Ecto neural progenitor cell (in vitro differentiated cells): ENCODE measurements at places on chromosomes 5 and 9.

DNA sequence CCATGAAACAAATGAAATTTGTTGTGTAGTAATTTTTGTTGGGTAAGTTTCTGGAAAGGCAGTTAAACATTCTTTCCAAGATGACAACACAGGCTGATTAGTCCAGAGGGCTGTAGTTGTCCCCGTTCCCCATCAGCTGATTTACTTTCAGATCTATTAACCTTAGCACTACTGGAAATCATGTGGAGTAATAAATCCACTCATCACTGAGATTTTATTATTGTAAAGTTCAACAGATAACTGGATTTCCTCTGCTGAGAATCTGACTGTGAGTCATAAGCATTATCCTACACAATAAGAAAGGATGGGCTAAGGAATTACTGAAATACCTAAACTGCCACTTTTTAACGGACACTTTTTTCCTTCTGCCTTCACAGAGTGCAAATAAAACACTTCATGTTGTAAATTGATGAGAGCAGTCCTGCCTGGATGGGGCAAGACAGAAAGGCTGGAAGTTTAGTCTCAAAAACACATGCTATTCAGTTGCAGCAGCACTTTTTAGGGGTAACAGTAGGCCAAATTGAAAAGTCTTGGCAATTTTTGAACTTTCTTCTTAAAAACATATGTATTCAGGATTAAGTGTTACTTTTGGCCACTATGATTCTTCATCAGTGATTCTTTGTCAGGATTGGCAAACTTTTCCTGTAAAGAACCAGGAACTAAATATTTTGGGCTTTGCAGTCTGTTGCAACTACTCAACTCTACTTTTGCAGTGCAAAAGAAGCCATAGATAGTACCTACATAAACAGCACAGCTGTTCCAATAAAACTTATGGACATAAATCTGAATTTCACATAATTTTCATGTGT is 7.0 kb downstream of the STOM start:
- DNase-seq: no peak

- DNase-seq: no peak
These were observed 85.0 kb downstream of the PSD2 start for GRCh38 chr5:139880416-139881142.

- peak; percentile 88 for DNase-seq
These were observed at the start of gene ELOVL7 for GRCh38 chr5:60843936-60844905. Gene ELOVL7, minus strand, starts transcription at chr5:60844269. Its CDS starts 56,872 bp downstream, at chr5:60787397.

DNA sequence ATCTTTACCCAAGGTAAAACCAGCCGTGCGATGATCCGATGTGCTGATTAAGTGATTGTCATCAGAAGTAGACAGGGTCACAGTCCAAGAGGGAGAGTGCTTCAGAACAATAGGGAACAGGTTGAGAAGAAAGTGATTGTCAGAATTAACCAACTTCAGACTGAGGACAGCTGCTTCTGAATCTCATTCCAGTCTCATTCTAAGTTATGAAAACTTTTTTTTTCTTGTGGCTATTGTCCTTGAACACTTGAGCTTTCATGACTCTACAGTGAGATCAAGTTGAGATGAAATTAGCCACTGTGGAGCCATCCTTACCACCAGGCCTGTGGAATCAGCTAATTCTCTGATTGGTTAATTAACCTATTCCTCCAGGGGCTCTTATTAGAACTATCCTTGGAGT is 159.9 kb upstream of the WWC1 start:
- DNase-seq: no peak

DNA sequence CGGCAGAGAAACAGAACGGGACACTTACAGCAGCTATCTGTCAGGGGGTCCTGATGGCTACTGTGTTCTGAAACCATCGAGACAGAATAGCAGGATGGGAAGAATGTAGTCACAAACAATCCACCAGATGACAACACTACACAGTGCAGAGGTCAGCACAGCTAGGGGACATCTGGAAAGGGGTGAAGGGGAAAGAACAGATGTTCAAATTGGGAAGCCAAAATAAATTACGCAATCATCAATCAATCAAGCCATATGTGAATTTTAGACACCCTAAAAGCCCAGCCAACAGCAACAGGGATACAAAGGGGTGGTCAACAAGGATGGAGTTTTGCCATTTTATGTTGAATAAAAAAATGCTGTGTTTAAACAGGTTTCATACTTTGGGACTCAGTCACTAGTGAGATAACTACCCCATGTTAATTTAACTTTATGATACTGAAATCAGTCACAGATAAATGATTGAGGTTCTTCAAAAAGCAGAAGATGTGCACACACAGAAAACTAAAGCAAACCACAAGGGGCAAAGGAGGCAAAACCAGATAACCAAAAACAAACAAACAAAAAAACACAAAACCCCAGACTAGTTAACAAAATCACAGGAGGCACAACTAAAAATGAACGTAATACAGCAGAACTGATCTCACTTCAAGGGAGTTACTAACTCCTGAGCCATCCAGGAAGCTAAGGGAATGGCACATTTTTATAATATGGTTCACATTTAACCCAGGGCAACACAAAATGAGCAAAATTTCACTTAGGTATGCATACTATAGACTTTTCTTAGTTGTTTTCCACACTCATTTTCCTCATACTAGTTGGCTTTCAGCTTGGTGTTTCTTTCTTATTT is 65.9 kb downstream of the HABP4 start:
- DNase-seq: no peak

GRCh38 chr5:111737716-111738115 is 19.3 kb downstream of the NREP start:
- DNase-seq: no peak

- no peak for DNase-seq
These were observed 86.0 kb upstream of the TBC1D2 start for GRCh38 chr9:98341157-98342097.

GRCh38 chr9:136543830-136544547 is 1.9 kb downstream of the NOTCH1 start:
- DNase-seq: no peak

GRCh38 chr9:122127396-122127798 is 32.2 kb downstream of the NDUFA8 start:
- no peak for DNase-seq

- no peak for DNase-seq
These were observed 132.2 kb downstream of the CDC42SE2 start for GRCh38 chr5:131396015-131396414.

- no peak for DNase-seq
These were observed 26.8 kb upstream of the NUDT12 start for GRCh38 chr5:103589357-103589756.

DNA sequence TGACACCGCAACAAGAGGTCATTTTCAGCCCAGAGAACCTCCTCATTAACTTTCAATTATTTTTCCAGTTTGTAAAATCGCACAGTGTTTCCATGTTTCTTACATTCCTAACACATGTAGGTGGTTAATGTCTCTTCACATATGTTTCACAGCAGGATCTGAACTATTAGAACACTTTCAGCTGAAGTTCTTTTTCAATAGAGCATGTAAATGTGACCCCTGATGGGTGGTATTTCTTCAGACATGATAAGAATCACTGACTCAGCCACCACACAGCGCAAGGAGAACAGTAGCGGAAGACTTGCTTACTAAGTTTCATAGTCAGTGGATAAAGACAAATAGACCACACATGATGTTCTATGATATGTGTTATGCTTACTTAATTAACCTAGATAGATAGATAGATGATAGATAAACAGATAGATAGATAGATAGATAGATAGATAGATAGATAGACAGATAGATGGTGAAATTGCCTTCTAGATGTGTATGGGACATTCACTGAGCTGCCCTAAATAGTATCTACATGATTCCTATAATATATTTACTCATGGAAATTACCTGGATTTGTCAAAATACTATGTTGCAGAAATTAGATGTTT is 1992.1 kb upstream of the NUDT12 start:
- no peak for DNase-seq

GRCh38 chr5:116559673-116560164 is 14.9 kb downstream of the SEMA6A start:
- no peak for DNase-seq

- no peak for DNase-seq
These were observed 151.7 kb upstream of the ZNF366 start for GRCh38 chr5:72658761-72659540.

DNA sequence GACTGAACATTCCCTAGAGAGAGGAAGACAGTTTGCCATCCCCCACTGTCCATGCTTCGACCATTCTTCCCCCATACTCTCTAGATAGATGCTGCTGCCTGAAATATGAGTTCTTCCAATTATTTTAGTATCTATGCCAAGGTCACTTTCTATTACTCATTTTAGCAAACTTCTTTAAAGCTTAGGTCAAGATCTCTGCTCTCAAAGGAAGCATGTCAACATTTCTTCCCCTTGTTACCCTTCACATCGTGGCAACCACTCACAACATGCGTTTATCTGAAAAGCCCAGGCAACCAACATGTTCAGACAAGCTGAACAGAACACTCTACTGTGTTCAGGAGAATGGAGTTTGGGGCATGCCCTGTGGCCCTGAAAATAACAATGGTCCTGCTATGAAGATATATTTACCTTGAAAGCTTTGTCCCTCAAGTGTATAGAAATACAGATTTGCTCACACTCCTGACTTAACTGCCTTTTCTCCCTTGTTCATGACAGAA is 138.4 kb upstream of the KIF2A start:
- DNase-seq: no peak

- no peak for DNase-seq
These were observed 103.3 kb upstream of the LHFPL2 start for GRCh38 chr5:78751872-78752271.

DNA sequence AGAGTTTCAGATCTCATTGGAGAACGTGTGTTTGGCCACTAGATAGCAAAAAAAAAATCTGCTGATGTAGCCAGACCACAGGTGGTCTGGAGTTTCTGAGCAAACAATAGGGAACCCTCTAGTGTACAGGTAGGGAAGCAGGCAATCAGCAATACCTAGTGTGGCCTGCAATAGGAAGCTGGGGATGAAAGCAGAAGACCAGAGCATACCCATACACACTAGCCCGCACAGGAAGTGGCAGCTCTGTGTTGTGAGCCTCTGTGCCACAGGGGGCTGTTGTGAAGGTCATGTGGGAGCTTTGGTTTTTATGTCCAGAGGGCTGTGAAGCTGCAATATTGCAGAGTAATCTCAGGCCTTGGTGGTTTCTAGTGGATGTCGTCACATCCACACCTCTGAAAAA is 81.2 kb downstream of the MTAP start:
- no peak for DNase-seq

- peak; percentile 31 for DNase-seq
These were observed 154.4 kb downstream of the MACROH2A1 start for GRCh38 chr5:135244620-135245021.

- DNase-seq: no peak
These were observed 214.6 kb upstream of the CCNH start for GRCh38 chr5:87627363-87627762.

DNA sequence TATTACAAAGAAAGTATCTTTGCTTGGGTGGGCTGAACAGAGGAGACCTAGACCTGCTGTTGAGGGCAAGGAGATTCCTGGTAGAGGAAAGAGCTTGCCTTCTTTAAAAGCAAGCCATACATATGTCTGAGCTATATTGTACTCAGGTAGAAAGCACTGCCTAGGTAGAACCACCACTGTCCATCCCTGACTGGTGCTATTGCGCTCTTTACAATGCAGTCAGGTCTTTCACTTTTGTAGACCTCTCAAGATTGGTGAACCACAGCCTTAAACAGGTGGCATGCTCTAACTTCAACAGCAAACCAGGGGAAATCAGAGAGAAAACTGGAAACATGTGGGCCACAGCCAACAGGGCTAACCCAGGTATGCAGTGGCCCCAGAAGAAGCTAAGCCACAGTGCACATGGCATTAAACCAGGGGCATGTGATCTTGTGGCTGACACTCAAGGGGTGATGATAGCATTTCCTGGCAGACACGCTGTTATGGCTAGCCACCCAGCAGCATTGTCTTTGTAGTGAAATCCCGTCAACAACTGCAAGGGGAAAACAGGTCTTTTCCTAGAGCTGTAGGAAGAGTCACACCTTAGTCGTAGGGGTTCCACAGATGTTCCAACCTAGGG is 253.9 kb upstream of the PCSK5 start:
- no peak for DNase-seq

DNA sequence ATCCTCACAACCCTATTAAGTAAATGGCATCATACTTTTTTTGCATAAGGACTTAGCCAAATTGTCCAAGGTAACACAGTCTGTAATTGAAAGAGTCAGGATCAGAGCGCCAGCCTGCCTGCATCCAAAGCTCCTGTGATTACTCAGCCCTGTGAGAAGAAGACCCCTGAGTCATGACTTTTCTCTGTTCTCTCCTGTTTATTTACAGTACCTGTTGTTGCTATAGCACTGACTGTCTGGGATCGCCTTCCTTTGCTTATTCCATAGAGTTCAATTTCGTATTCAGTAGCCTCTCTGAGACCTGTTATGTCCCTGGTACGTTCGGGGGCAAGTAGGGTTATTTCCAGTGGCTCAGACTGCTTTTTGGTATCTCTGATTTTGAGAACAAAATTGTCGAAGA is 71.8 kb downstream of the TNC start:
- no peak for DNase-seq

GRCh38 chr9:38390442-38390841 is 2.1 kb upstream of the ALDH1B1 start:
- DNase-seq: no peak

DNA sequence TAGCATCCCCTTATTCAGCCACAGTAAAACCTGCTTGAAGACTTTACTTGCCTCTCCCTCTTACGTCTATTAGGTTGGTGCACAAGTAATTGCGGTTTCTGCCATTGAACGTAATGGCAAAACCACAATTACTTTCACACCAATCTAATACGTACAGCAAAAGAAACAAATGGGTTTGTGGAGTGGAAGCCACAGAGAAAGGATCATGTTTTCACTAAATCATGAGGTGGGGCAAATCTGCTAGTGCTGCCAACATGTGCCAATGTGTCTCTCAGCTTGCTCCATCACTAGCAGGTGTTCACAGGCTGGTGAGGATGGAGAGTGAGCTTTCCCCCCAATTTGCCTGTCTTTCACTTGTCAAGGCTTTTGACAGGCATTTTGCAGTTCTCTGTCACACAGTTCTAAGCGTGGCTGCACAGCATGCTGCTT is 15.9 kb downstream of the DMAC1 start:
- DNase-seq: no peak

DNA sequence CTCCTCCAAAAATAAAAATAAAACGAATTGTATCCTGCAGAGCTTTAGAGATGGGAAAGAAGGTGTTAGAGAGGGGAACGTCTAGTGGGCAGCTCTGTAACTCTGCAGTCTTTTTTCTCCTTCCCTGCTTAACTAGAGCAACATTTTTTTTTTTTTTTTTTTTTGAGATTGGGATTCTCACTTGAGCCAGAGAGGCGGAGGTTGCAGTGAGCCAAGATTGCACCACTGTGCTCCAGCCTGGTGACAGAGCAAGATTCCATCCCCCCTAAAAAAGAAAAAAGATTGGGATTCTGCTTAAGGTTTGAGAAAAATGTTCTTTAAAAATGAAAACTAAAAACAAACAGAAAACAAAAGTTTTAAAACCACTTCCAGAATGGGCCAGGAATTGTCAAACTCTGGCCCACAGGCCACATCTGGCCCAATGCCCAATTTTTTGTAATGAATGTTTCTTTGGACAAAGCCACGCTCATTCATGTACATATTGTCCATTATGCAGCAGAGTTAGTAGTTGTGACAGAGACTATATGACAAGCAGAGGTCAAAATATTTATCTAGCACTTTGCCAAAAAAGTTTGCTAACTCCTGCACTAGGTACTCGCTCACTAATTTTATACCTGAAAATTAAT is 98.5 kb downstream of the ZCCHC7 start:
- no peak for DNase-seq
